H1 (cell line): ENCODE measurements at places on chromosomes 3 and 15. TPM values are rescaled to one million over a fixed set of nuclear protein-coding genes. Genes with fewer than 3 reads are reported as not detected.

ALDH1L1 gene
- total RNA-seq = 1.6 TPM in 2 replicates

NSUN3 gene
- 5.1 and 7.2 TPM in 2 replicates for total RNA-seq

DAG1 gene
- 137 and 138 TPM in 2 replicates for total RNA-seq

- H3K4me1 ChIP-seq = no peaks in the 10 kb centered on the region
- no peak overlapping the region for H3K4me3 ChIP-seq
- DNase-seq = no peak
- no peak overlapping the region for H3K27ac ChIP-seq
- H3K27me3 ChIP-seq = no peaks in the 10 kb centered on the region
These were observed 312.1 kb upstream of the ROBO1 start for GRCh38 chr3:80079886-80080285.

DNA sequence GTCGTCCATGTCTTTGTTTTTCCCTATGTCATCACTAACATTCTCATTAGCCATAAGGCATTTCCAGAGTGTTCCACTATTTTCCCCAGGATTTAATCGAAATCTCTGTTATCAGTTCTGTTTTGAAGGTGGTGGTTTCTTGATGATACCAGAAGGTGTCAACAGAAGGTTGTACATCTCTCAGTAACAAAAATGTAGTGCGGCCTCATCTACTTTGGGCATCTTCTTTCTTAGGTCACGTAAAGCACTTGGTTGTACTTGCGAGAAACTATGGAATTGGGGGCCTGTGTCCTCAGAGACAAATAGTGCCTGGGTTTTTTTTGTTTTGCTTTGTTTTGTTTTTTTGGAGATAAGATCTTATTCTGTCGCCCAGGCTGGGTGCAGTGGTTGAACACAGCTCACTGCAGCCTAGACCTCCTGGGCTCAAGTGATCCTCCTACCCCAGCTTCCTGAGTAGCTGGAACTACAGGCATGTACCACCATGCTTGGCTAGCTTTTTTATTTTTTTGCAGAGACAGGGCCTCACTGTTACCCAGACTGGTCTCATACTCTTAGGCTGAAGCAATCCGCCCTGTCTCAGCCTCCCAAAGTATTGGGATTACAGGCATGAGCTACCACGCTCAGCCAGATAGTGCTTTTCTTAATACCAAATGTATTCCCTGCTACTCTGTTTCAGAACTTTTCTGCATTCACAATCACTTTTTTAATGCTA is 61.2 kb upstream of the FURIN start:
- no peak overlapping the region for H3K4me3 ChIP-seq
- peaks cover 33% of the 10 kb centered on the region for H3K36me3 ChIP-seq
- H3K27ac ChIP-seq = no peak overlapping the region
- H3K27me3 ChIP-seq = no peaks in the 10 kb centered on the region
- DNase-seq = no peak
- no peaks in the 10 kb centered on the region for H3K4me1 ChIP-seq

DNA sequence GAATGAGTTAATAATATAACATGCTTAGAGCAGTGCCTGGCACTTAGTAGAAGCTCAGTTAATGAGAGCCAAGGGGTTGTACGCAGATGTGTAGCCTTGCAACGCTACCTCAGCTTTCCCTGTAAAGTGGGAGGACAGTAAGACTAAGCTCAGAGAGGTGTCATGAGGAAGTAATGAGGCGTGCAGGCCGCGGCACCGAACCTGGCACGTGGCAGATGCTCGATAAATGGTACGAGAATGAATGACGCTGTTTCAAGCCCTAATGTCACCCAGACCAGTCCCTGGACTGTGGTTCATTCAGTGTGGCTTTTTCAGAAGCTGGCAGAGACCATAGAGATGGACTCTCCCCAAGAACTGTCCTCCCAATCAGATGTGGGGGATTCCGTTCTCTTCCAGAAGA is 21.2 kb downstream of the GRIP2 start:
- peaks cover 3% of the 10 kb centered on the region for H3K4me1 ChIP-seq
- no peak for DNase-seq
- no peak overlapping the region for H3K27ac ChIP-seq
- no peaks in the 10 kb centered on the region for H3K36me3 ChIP-seq
